ENCODE measurements at places on chromosomes 6 and 20.

- DNase-seq, result no peak
Observed at GRCh38 chr6:111591370-111591900, 14.2 kb downstream of the TRAF3IP2 start.

- no peak for DNase-seq
Observed at GRCh38 chr20:40134176-40134575, 554.9 kb downstream of the MAFB start.

DNA sequence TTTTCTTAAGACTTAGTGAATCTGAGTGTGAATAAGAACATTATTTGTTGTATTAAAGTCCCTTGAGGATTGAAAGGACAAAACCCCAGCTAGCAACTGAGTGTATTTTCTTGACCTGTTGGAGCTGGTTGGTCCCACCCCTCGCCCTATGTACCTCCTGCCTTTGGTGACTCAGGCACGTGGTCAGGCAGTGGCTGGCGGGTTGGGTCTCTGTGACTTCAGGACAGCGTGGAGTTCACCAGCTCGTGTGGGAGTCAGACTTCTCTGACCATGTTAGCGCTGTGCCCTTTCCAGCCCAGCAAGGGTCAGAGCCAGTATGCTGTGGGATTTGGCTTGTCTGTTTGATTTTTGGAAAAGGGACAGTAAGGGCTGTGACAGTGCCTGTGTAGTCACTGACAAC lies 93.7 kb downstream of the SSR1 start:
- DNase-seq, result peak; percentile 25

DNA sequence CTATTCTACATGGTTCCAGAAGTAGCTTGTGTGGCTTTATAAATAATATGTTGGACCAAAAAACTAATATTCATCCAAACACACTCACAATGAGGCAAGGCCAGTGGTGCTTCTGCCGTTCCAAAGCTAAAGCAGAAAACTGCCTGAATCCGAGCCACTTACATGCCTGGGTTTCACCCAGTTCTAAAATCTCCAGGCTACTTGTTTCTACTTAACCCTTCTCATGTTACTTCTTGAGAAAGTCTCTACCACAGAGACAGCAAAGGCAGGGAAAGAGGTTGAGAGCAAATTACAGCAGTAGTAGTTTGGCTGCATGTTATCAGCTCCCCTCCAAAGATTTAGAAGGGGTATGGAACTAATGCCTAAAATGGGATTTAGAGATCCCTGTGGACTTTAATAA lies 62.0 kb downstream of the FAXC start:
- DNase-seq, result no peak

GRCh38 chr20:45209924-45210323 lies 3.1 kb downstream of the SEMG1 start:
- DNase-seq, result no peak

- DNase-seq, result no peak
Observed at GRCh38 chr6:54835176-54835575, 11.4 kb upstream of the FAM83B start.

DNA sequence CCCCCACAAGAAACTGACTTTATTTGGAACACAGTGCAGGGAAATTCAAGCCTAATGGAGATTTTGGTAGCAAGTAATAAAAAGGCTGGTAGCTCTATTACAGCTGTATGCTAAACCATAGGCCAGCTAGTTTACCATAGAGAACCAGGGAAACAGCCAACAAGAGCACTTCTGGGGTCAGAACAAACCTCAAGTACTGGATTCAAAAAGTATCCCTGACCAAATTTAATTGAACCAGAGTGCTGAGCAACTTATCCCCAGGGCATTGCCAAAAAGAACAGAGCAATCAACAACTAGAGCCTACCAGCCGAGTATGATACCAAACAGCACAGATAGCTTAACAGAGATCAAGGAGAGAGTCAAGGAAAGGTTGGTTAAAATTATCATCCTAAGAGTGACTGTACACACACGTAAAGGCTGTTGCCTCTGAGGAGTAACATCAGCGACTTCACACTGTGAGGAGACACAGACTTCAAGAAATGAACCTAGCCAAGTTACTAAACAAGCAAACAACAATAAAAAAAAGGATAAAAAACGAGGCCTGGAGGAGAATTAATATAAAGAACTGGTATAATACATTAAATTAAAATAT lies 11.5 kb upstream of the ASF1A start:
- no peak for DNase-seq

GRCh38 chr6:111278731-111279130 lies 191.4 kb downstream of the SLC16A10 start:
- DNase-seq, result no peak

GRCh38 chr20:14632906-14633305 lies 295.5 kb upstream of the FLRT3 start:
- DNase-seq, result no peak

- DNase-seq, result no peak
Observed at GRCh38 chr6:5081182-5081581, 4.0 kb upstream of the PPP1R3G start.

GRCh38 chr6:168877821-168878282 lies 375.8 kb downstream of the THBS2 start:
- no peak for DNase-seq

DNA sequence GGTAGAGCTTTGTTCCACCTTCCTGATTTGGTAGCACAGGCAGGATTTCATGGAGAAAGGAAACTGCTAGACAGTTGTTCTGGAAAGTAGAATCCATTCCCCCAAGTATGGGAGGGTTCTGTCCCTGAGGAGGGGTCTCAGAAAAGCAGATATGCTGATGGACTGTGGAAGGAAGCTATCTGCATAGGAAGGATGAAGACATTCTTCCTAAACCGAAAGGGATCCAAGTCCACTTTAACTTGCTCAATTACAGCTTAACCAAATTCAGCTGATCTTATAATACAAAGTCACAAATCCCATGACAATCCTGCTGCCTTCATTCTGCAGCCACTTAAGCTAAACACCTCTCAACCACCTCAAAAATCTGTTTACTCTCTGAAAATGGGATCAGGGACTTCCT lies 2.6 kb downstream of the MAN1A1 start:
- DNase-seq, result no peak

DNA sequence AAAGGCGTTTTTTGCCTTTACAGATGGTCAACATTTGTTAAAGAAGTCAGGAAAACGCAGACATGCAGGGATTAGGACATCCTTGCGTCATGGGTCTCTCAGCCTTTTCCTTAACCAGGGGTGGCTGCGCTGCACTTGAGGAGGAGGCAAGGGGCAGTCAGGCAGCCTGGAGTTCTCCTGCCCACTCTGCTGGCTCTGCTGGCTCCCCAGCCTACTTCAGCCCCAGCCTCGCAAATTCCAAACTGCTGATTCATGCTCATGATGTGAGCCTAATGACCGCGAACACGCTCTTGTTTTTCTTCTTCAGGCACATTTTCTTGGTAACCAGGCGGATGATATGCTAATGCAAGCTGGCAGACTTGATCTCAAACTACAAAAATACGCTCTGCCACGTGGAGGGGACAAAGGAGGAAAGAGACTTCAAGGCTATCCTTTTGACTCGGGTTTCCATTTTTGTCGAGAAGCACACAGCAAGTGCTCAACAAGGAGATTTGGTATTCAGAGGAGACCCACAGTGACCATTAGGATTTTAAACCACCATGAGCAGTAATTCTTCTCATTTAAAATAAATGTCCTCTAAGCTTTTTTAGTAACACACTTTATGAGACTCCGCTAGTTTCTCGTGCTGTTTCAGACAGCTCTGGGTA lies 290.3 kb upstream of the STXBP5 start:
- peak; percentile 32 for DNase-seq

- DNase-seq, result no peak
Observed at GRCh38 chr6:170584954-170585498, 589 bp upstream of the PDCD2 start.

DNA sequence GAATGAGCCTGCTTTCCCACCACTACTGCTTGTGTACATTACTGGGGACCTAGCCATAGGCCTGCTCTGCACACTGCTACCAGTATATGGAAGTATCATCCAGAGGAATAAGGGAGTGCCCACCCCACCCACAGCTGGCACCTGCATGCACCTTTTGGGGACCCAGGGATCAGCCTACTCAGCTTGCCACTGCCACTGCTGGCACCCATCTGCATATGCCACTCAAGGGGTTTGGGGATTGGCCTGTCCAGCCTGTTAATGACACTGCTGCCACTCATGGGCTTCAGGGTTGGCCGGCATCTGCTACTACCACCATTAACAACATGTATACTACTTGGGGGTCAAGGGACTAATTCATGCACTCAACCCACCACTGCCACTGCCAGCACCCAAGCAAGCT lies 832.1 kb downstream of the PHF3 start:
- no peak for DNase-seq

DNA sequence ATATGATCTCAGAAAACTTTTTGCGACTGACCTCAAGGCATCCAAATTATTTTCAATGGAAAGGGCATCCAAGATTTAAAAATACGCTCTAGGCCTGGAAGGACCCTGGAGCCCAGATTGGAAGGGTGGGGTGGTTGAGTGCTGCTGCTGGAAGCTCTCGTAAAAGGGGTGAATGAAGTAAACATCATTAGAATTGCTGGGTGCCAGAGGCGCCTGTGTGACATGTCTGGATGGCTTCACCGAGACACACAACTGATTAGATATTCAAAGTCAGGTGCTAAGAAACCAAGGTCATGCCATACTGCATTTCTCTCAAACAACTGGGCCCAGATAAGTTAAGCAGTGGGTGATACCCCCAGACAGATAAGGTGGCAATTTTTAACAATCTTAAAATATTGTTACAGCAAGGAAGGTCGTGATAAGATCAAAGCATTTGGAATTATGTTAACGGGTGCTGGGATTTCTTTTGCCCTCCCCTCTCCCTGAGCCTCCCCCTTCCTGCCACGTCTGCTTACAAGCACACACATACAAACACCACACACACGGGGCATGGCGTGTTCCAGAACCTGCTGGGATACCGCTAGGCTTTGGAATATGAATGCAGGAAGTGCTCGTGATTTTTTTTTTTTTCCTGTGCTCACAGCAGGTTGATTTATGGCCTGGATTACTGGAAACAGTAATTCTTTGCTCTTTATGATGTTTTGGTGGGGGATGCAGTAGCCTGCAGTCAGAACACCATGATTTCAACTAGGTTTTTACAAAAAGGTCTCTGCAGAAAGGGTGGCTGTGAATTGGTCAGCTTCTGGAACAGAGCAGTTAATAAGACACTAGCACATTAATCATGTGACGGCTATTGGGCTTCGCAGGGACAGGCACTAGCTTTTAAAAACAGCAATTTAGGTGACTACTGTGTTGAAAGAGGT lies 551.2 kb downstream of the QKI start:
- DNase-seq, result no peak

GRCh38 chr20:44273231-44274215 lies 26.4 kb downstream of the GDAP1L1 start:
- no peak for DNase-seq

- DNase-seq, result no peak
Observed at GRCh38 chr6:15945593-15946159, 183.2 kb upstream of the MYLIP start.

DNA sequence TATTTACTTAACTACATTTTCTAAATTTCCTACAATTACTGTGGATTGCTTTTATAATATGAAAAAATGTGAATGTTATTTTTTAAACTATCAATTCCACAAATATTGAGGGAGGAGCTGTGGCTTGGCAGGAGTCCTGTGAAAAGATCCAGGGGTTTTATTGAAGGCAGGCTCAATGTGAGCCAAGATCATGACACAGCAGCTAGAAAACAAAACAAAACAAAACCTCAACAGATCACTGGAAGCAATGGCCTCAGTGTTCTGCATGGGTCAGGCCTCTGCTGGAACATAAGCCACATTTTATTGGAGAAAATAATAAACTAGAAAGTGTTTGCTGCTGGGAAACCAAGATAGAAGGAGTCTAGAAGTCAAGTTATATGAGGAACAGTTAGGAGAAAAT lies 19.4 kb upstream of the RCAN2 start:
- no peak for DNase-seq

- no peak for DNase-seq
Observed at GRCh38 chr6:53014063-53014462, 19.0 kb upstream of the GSTA4 start.

GRCh38 chr6:8530785-8531435 lies 95.6 kb upstream of the SLC35B3 start:
- no peak for DNase-seq

GRCh38 chr20:23918101-23918862 lies 38.7 kb upstream of the CST5 start:
- DNase-seq, result no peak

DNA sequence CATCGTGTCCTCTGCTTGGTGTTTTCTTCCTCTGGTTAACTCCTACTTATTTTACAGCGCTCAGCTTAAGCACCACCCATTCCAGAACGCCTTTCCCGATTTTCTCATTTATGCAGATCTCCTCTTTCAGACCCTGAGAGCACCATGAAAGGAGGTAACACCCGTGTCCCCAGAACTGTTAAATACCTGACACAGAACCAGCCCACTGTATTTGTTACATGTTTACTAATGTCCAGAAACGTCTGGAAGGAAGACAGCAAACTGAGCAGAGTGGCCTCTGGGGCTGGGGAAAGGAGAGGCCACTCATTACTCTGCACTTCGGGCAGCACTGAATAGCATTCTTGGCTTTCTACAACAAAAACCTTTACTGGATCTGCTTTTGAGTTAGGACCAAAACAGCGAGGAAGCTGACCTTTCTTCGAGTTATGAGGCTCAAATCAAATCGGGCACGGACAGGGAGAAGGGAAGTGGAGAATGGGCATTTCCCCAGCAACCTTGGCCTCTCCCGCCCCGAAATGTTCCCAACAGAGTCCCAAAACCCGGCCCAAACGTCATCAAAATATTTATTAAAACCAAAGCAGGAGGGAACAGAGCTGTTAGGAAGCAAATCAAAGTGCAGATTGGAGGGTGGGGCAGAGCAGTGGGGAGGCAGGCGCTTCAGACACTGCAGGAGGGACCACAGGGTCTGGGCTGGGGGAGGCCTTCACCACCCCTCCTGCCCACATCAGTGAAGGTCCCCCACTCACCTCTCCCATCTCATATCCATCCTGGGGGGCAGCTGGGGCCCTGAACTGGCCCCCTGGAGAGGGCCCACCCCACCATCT lies 1.1 kb upstream of the NECAB3 start:
- DNase-seq, result no peak

GRCh38 chr6:66675906-66676305 lies 968.9 kb upstream of the EYS start:
- no peak for DNase-seq

- no peak for DNase-seq
Observed at GRCh38 chr6:16562498-16562897, 198.8 kb downstream of the ATXN1 start.

GRCh38 chr6:137871291-137871690 lies 4.2 kb downstream of the TNFAIP3 start:
- DNase-seq, result no peak

DNA sequence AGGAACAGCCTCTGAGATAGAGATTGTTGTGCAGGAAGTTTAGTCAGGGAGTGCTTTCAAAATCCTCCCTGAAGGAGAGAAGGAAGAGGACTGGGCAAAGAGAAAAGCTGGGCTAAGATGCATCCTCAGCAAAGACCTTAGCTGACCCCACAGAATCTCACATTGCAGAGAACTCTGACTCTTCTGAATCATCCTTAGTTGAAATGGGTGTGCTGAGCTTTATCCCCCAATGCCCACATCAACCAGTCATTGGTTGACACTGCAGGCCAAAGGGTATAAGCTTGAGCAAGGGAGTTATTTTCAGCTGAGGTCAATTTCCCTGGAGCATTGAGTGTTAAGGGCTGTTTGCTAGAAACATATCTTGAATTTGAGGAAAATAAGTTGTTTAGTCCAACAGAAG lies 732.2 kb downstream of the CBLN4 start:
- DNase-seq, result no peak
